Amniotic epithelial cell (primary cell): ENCODE measurements at places on chromosomes 6 and 20.
A peak's percentile ranks its signal among the peaks of the same experiment; 100 is the strongest.

GRCh38 chr6:44115866-44116265 lies 11.4 kb downstream of the MRPL14 start:
- peak; percentile 58 for DNase-seq

DNA sequence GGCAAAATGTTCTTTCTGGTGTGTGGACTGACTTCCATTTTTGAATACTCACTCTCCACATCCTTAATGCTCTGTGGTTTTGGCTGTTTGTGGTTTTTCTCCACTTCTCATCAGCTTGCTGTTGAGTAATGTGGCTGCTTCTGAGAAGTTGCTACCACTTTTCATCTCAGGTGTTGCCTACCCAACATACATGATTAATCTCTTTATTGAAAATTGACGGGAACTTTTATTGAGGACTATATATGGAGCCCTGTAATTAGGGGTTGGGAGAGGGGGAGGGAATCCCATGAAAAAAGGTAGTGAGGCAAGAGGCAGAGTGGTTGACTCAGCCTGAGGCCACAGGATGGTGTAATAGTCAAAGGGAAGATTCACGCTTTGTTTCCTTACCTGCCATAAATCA lies 17.6 kb downstream of the IL22RA2 start:
- DNase-seq: peak; percentile 88

DNA sequence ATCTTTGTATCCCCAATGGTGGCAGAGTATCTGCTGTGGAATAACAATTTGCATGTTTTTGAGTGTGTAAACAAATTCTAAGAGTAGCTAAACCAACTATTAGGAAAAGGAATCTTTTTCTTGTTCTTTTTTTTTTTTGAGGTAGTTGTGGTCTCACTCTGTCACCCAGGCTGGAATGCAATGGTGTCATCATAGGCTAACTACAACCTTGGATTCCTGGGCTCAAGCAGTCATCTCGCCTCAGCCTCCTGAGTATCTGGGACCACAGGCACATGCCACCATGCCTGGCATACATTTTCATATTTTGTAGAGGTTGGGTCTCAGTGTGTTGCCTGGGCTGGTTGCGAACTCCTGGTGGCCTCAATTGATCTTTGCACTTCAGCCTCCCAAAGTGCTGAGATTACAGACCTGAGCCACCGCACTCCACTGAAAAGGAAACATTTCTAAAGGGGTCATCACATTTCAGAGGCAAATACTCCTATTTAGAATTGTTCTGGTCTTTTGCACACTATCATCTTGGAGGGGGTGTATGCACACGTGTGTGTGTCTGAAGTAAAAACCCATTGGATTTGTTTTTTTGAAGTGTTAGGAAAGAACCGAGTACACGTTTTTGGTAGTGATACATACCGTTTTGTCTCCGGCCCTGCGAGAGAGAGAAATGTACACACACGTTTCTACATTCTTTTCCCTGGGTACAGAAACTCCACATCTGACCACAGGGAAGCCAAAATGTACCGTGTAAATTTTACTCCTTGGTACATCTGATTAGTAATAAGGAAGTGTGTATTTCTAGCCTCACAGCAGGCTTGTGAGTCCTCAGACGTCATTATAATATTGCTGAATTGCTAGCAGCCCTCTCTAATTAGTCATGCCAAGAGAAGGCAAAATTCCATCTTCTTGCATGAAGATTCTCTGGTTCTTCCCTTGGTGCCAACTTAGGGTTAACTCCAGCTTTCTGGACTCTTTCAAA lies 183.6 kb downstream of the JARID2 start:
- DNase-seq: peak; percentile 93

DNA sequence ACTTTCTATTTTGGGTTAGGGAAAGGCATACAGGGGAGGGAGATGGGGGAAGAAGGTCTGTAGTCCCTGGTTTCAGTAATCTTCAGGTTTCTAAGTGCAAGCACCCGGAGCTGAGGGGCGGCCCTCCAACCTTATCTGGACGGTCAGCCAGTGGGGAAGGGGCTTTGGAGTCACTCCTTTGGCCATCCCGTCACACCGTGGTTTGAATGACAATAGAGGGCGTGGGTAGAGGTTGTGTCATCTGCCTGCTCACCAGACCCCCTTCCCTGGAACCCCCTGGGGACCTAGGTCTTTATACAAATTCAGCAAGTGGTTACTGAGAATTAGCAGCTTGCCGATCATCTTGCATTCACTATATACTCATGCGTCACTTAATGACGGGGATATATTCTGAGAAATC lies 29.1 kb downstream of the STK35 start:
- DNase-seq: no peak

GRCh38 chr6:37784585-37784967 lies 35.0 kb upstream of the ZFAND3 start:
- DNase-seq: no peak

- no peak for DNase-seq
Measured at GRCh38 chr6:117072134-117072533, 193.2 kb upstream of the VGLL2 start.

GRCh38 chr6:127737009-127737486 lies 160.1 kb downstream of the C6orf58 start:
- peak; percentile 69 for DNase-seq

- no peak for DNase-seq
Measured at GRCh38 chr6:95685822-95686221, 108.5 kb downstream of the MANEA start.

DNA sequence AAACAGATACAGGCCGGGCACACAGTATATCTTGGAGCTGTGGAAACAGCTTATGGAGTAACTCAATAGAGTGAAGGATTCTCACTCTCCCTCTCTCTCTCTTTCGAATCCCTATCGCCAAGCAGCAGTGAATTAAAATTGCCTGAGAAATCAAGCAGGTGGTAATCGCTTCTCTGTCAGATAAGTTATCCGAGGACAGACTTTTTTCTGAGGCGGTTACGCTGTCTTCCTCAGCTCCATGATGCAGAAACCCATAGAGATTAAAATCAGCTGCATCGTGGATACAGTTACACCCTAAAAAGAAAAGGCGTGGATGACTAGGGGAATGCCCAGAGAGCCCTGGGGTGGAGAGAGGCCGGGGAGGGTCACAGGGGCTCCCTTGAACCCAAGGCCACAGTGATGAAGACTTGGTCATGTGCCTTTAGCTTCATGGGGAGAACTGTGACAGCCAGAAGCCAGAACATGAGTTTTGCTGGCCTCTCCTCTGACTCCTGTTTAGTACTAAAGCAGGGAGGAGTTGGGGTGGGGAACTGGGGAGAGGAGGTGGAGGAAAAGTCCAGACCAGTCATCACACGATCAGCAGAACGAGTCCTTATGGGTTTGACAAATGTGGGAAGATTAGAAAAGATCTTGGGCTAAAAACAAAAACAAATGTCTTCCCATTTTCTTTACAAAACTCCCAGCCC lies 138.8 kb upstream of the JARID2 start:
- no peak for DNase-seq

DNA sequence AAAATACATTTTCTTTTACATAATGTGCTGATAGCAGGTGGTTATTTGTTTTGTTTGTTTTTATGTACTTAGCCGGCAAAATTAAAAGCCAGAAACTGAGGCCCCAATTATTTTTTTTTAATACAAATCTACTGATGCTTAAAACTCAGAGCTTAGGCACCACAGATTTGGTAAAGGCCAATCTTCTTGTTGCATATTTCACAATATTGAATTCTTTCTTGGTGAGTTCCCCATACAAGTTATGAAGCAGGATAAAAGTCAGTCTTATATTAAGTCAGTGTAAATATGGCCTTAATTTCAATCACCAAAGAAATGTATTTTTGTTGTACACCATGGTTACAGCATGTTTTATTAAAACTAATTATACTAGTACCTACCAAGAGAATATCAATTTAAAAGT lies 16.3 kb upstream of the ZDHHC14 start:
- DNase-seq: peak; percentile 19

- peak; percentile 35 for DNase-seq
Measured at GRCh38 chr6:20708367-20709124, 174.3 kb downstream of the CDKAL1 start.

- no peak for DNase-seq
Measured at GRCh38 chr6:157268396-157268795, 54.9 kb downstream of the TMEM242 start.

DNA sequence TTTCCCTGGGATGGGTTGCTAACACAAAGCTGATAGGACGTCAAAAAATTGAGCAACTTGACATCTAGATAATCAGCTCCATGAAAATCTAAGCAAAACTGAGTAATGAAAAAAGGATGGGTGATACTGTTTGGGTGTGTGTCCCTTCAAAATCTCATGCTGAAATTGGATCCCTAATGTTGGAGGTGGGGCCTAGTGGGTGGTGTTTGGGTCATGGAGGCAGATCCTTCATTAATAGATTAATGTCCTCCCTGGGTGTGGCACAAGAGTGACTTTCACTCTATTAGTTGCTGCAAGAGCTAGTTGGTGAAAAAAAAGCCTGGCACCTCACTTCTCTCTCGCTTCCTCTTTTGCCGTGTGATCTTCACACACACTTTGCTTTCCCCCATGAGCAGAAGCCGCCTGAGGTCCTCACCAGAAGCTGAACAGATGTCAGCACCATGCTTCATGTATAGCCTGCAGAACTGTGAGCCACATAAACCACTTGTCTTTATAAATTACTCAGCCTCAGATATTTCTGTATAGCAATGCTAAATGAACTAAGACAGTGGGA lies 160.9 kb downstream of the FRK start:
- DNase-seq: no peak

- no peak for DNase-seq
Measured at GRCh38 chr20:13756551-13756950, 28.2 kb downstream of the ESF1 start.

DNA sequence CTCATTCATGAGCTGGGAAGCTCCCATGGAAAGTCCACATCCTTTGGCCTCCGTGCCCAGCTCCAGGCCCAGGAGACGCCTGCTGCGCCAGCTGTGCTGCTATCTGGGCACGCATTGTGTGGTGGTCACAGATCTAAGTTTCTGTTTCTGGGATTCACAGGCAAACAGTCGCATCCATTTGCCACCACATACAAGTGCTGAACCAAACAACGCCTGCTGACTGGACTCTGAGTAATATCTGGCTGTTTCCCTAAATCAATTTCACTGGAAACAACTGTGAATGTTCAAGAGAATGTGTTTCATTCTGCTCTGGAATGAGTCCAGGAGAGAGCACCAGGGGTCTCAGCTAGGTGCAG lies 45.5 kb downstream of the IRF4 start:
- DNase-seq: no peak

DNA sequence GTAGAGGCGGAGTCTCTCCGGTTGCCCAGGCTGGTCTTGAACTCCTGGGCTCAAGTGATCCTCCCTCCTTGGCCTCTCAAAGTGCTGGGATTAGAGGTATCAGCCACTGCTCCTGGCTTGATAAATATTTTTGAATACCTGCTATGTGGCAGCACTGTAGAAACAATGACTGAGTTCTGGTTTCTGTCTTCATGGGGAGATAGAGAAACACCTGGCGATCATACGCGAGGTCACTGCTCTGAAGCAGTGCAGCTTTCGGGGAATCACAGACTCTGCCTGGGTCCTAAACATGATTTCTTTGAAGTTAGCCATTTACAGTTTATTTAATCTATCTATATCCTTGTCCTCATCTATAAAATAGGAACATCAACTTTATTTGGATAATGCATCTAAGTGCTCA lies 31.2 kb downstream of the DOK5 start:
- no peak for DNase-seq

- peak; percentile 88 for DNase-seq
Measured at GRCh38 chr20:44714701-44715498, at the start of gene CCN5. Gene CCN5, plus strand, starts transcription at chr20:44715369. Its CDS starts 22 bp downstream, at chr20:44715391.

- peak; percentile 47 for DNase-seq
Measured at GRCh38 chr6:85641897-85642773, 551 bp downstream of the SYNCRIP start.

GRCh38 chr20:9978397-9979004 lies 56.3 kb upstream of the ANKEF1 start:
- DNase-seq: peak; percentile 89

DNA sequence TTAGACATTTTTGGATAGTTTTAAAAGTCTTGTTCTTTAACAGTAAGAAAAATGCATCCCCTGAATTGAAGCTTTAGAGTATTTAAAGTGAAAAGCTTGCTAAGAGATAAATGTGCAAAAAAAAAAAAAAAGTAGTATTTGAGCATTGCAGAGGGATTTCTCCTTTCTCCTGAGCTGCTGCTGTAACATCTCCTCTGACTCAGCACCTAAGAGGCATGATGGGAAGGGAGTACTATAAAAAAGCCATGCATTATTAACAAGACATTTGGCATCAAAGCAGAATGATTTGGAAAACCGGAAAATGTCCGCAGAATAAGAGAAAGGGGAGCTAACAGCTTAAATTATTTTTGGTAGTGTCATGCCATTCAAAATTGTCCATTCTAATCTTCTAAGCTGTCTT lies 27.9 kb downstream of the B4GALT5 start:
- peak; percentile 80 for DNase-seq

DNA sequence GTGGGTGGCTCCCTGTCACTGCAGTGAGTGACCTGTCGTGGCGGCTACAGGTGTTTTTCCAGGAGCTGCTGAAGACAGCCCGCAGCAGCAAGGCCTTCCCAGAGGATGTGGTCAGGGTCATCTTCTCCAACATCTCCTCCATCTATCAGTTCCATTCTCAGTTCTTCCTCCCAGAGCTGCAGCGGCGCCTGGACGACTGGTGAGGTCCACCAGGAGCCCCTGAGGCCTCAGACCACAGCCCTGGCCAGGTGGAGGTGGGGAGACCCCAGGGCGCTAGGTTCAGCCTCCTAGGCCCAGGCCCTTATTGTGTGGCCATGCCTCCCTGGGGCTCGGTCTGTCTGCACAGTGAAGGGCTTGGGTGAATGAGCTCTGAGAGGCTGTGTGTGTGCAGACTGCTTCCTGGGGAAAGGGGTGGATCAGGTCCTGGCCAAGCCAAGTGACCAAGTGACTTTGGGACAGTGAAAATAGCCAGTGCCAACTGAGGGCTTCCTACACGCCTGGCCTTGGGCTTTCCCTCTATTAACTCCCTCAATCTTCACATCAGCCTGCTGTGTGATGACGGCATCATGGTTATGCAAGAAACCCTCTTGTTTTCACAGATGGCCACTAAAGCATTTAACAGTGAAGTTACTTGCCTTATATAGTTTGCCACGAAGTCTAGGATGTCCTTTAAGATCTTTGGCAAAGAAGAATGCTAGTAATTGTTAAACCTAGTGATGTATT lies 6.4 kb downstream of the FGD2 start:
- DNase-seq: peak; percentile 81

- DNase-seq: peak; percentile 61
Measured at GRCh38 chr20:62953839-62954703, 1.6 kb downstream of the SLC17A9 start.

DNA sequence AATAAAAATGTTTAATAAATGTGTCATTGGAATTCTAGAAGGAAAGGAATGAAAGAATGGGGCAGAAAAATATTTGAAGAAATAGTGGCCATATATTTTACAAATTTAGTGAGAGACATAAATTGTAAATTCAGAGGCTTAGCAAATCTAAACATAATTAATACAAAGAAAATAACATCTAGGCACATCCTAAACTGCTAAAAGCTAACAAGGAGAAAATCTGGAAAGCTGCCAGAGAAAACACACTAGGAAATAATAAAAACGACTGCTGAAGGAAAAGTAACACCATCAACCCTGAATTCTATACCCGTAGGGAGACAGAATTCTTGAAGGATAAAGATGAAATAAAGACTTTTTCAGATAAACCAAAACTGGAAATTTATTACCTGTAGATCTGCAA lies 23.8 kb downstream of the CYB5R4 start:
- no peak for DNase-seq

GRCh38 chr6:1310628-1311399 lies 1.1 kb upstream of the FOXQ1 start:
- no peak for DNase-seq

- DNase-seq: peak; percentile 90
Measured at GRCh38 chr6:2971420-2972218, at the start of gene SERPINB6. Gene SERPINB6, minus strand, starts transcription at chr6:2971567. Its CDS starts 12,235 bp downstream, at chr6:2959332.

GRCh38 chr6:151092591-151092990 lies 147.2 kb upstream of the AKAP12 start:
- DNase-seq: no peak
